SJSA1 (cell line): ENCODE measurements at places on chromosomes 16 and 17. TPM values are rescaled to one million over a fixed set of nuclear protein-coding genes. Genes with fewer than 3 reads are reported as not detected.

CCL7 gene
- total RNA-seq = not detected in 2 replicates

TRAP1 gene
- total RNA-seq = 50.7 and 54.2 TPM in 2 replicates

FA2H gene
- not detected in 2 replicates for total RNA-seq

TTYH2 gene
- total RNA-seq = 0.06 and 0.50 TPM in 2 replicates

CCL1 gene
- not detected in 2 replicates for total RNA-seq

SLC47A2 gene
- total RNA-seq = not detected in 2 replicates

TMEM88 gene
- total RNA-seq = not detected in 2 replicates

GRCh38 chr17:74527081-74527480 is 4.2 kb downstream of the CD300LB start:
- peaks cover 31% of the 10 kb centered on the region for H3K27me3 ChIP-seq
- H3K4me3 ChIP-seq = no peak overlapping the region

- no peaks in the 10 kb centered on the region for H3K4me1 ChIP-seq
- no peak overlapping the region for H3K27ac ChIP-seq
- peaks cover 98% of the 10 kb centered on the region for H3K36me3 ChIP-seq
- no peaks in the 10 kb centered on the region for H3K27me3 ChIP-seq
- H3K4me3 ChIP-seq = no peak overlapping the region
- no peak for DNase-seq
These were observed 18.6 kb downstream of the SETD6 start for GRCh38 chr16:58533751-58534470.

DNA sequence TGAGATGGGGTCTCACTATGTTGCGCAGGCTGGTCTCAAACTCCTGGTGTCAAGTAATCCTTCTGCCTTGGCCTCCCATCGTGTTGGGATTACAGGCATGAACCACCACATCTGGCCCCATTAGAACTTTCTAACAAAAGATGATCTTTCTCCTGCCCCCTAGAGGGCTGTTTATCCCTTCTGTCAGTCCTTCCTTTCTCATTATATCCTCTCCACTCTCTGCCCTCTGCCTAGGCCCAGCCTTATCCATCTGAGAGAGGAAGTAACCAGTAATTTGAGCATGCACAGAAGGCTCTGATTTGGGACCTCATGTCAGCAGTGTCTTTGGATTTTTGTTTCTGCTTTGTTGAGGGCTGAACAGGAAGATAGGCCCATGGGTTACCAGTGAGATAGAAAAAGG is 4.4 kb upstream of the DHX40 start:
- H3K36me3 ChIP-seq = no peaks in the 10 kb centered on the region; the same call in 1 of the 2 replicates
- H3K27me3 ChIP-seq = no peaks in the 10 kb centered on the region
- no peak for DNase-seq
- H3K4me1 ChIP-seq = peaks cover 6% of the 10 kb centered on the region

DNA sequence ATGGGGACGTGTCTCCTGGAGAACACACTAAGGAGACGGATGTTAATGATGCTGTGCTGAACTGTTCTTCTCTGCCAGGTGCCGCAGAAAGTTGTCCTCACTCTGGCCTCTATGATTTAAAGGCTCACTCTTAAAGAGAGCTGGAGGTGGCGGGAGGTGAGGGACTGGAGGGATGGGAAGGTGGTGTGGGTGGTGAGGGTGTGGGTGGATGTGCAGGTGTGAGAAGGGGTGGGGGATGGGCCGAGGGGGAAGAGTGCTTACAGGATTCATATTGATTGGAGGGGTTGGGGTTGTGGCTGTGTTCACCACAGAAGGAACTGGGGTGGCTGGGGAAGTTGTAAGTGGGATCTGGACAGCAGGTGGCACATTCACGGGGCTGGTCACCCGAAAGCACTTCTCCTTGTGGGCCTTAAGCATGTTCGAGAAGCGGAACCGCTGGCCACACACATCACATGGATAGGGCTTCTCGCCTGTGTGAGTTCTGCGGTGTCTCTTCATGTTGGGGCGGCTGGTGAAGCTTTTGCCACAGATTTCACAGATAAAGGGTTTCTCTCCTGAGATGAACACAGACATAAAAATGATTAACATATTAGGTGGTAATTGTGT is 63.6 kb downstream of the ZNF652 start:
- no peaks in the 10 kb centered on the region for H3K4me1 ChIP-seq
- H3K27me3 ChIP-seq = no peaks in the 10 kb centered on the region
- peaks cover 5% of the 10 kb centered on the region for H3K36me3 ChIP-seq
- no peak overlapping the region for H3K4me3 ChIP-seq

- H3K27me3 ChIP-seq = no peaks in the 10 kb centered on the region
- no peak overlapping the region for H3K27ac ChIP-seq
- H3K4me1 ChIP-seq = no peaks in the 10 kb centered on the region
These were observed 27.1 kb downstream of the SLC13A5 start for GRCh38 chr17:6686026-6686425.

GRCh38 chr16:79264237-79265109 is 336.1 kb downstream of the MAF start:
- no peaks in the 10 kb centered on the region for H3K36me3 ChIP-seq
- H3K4me1 ChIP-seq = no peaks in the 10 kb centered on the region
- no peaks in the 10 kb centered on the region for H3K27me3 ChIP-seq
- no peak overlapping the region for H3K4me3 ChIP-seq

DNA sequence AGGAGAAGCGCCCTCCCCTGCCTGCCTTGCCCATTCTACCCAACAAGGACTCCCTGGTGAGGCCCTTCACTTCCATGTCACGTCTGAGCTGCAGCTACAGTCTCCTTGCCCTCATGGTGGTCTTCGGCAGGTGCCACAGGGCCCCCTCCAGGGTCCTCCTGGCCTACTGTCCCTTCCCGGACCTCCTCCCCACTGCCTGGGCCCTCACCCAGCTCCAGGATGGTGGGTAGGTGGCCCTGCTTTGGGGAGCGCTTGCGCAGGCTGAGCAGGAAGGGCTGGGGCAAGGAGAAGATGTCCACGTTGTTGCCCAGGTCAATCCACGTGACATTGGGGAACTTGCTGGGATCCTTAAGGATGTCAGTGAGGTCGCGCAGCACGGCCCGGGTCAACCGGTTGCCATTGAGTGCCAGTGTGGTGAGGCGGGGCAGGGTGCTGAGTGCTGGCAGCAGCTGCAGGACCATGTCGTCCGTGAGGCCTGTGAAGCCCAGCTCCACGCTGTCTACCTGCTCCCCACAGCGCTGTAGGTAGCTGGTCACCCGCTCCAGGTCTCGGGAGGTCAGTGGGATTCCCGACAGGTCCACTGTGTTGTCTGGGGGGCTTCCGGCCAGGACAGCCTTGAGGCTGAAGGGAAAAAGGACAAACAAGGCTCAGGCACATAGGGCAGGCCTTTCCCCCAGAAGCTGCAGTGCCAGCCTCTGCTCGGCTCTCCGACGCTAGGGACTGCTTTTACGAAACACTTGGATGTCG is 28.3 kb downstream of the TRPV2 start:
- H3K27ac ChIP-seq = no peak overlapping the region
- no peak overlapping the region for H3K4me3 ChIP-seq
- no peak for DNase-seq
- no peaks in the 10 kb centered on the region for H3K27me3 ChIP-seq
- H3K36me3 ChIP-seq = peaks cover 93% of the 10 kb centered on the region
- H3K4me1 ChIP-seq = peaks cover 45% of the 10 kb centered on the region

- no peaks in the 10 kb centered on the region for H3K4me1 ChIP-seq
- peaks cover 14% of the 10 kb centered on the region; the same call in 1 of the 2 replicates for H3K27me3 ChIP-seq
- H3K4me3 ChIP-seq = no peak overlapping the region
- DNase-seq = no peak
- no peaks in the 10 kb centered on the region for H3K36me3 ChIP-seq
These were observed 21.5 kb downstream of the SMTNL2 start for GRCh38 chr17:4605826-4606225.

DNA sequence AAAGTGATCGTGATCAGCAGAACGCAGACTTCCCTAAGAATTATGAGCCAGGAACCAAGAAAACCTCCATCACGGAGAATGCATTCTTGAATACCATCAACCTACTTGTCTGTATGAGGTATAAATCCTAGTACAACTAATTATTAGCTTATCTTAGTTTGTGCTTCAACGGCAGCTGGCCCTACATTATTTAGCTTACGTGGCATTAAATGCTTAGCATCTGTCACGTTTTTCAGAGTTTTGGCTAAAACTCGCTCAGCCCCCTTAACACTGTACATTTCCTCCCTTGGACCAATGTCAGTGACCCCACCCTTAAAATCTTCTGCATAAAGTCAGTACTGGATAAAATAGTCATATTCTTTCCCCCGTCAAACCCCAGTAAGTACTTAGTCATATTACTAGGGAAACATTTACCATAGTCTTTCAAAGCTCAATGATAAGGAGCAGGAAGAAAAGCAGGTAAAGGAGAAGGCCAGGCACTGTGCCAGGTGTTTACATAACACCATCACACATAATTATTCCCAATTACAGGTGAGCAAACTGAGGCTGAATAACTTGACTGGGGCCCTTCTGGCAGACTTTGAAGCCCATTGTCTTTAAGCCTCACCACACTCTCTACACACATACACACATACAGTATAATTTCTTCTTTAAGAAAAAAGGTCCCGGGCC is 16.6 kb upstream of the TXNDC11 start:
- H3K36me3 ChIP-seq = peaks cover 94% of the 10 kb centered on the region
- no peak for DNase-seq
- no peak overlapping the region for H3K27ac ChIP-seq
- no peak overlapping the region for H3K4me3 ChIP-seq
- H3K4me1 ChIP-seq = peaks cover 10% of the 10 kb centered on the region

DNA sequence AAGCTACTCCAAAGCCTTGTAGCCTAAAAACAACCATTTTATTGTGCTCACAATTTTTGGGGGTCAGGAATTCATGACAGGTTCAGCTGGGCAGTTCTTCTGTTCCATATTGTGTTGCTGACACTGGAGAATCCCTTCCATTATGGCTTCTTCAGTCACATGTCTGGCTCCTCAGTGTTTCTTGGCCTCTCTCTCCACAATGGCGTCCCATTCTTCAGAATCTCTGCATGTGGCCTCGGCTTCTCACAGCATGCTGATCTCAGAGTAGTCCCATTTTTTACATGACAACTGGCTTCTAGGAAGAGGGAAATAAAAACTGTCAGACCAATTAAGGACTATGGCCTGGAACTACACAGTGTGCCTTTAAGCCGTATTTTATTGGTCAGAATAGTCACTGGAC is 49.7 kb downstream of the NF1 start:
- no peak overlapping the region for H3K27ac ChIP-seq
- no peaks in the 10 kb centered on the region; the same call in 1 of the 2 replicates for H3K4me1 ChIP-seq
- no peaks in the 10 kb centered on the region for H3K27me3 ChIP-seq
- H3K36me3 ChIP-seq = peaks cover 19% of the 10 kb centered on the region
- H3K4me3 ChIP-seq = no peak overlapping the region

DNA sequence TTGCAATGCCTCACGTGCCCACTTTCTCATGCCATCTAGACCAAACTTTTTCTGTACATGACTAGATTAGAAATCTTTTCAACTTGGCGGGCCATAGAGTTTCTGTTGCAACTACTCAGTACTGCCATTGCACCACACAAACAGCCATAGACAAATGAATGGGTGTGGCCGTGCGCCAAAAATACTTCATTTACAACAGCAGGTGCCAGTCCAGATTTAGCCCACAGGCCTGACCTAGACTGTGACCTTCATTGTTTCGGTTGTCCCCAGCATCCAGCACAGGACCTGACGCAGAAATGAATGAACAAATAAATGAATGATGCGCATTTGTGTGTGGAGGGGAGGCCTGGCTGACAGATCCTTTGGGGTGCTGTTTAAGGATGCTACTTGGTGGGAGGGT is 14.3 kb upstream of the PDK2 start:
- H3K36me3 ChIP-seq = peaks cover 85% of the 10 kb centered on the region
- H3K27ac ChIP-seq = no peak overlapping the region
- no peak for DNase-seq

GRCh38 chr17:27603880-27604794 is 26.9 kb upstream of the LGALS9 start:
- H3K27ac ChIP-seq = no peak overlapping the region
- H3K36me3 ChIP-seq = peaks cover 22% of the 10 kb centered on the region
- no peak for DNase-seq
- no peak overlapping the region for H3K4me3 ChIP-seq

GRCh38 chr16:10608687-10609401 is 28.4 kb upstream of the EMP2 start:
- H3K4me1 ChIP-seq = no peaks in the 10 kb centered on the region; the same call in 1 of the 2 replicates
- no peak for DNase-seq
- no peaks in the 10 kb centered on the region for H3K36me3 ChIP-seq
- no peaks in the 10 kb centered on the region for H3K27me3 ChIP-seq
- H3K4me3 ChIP-seq = no peak overlapping the region

- peaks cover 24% of the 10 kb centered on the region for H3K4me1 ChIP-seq
- H3K27ac ChIP-seq = no peak overlapping the region
- no peaks in the 10 kb centered on the region for H3K36me3 ChIP-seq
- DNase-seq = no peak
These were observed 60.1 kb upstream of the MRTFB start for GRCh38 chr16:14011001-14011400.

DNA sequence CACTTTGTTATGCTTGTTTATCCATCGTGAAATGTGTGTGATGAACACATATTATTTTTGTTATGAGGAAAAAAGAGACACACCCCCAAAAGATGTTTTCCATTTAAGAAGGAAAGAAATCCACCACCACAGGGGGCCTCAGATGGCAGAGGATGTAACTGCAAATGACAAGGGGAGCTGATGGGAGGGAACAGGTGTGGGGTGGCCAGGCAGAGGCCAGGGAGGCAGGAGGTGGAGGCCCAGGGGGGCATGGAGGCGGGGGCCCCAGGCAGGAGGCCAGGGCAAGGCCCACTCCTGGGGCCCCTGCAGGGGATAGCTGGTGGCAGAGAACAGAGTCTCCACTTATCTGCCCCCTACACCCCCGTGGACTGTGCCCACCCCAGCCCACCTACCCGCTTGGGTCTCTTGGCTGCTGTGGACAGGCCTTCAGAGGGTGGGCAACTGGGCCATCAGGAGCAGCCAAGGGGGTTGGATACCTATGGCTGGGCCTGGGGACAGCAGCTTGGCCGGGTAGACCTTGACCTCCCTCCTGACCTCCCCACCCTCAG is 28.0 kb downstream of the PPL start:
- DNase-seq = no peak
- H3K27ac ChIP-seq = no peak overlapping the region
- no peak overlapping the region for H3K4me3 ChIP-seq
- no peaks in the 10 kb centered on the region for H3K36me3 ChIP-seq
- H3K27me3 ChIP-seq = no peaks in the 10 kb centered on the region
- H3K4me1 ChIP-seq = no peaks in the 10 kb centered on the region

DNA sequence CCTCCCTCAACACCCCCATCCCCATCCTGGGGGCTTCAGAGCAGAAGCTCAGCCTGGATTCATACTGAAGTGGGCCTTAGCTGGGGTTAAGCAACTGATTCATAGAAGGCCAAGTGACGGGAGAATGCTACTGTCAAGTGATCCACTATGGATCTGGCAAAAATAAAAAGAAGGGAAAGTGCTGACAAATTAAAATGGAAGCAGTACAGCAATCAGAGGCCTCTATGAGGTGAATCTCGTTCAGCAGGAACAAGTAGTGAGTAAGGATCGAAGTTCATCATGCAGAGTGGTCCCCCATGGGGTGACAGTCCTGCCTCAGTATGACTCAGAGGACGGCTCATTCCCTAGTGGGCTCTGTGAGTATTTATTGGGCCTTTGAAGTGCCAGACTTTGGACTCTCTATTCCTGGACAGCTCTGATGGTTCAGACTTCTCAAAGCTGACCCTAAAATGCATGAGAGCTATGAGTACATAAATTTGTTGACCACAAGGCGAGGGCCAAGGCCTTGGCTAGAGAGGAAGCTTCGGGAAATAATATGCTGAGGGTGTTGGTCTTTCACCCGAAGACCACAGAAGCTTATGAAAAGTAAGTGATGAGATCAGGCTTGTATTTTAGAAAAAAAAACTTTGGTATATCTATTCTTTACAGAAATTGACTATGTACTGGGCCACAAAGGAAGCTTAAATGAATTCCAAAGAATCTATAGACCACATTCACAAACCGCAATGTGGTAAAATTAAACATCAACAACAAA is 5.3 kb upstream of the NSMCE1 start:
- no peak for DNase-seq
- H3K27me3 ChIP-seq = no peaks in the 10 kb centered on the region
- peaks cover 7% of the 10 kb centered on the region for H3K4me1 ChIP-seq
- no peak overlapping the region for H3K4me3 ChIP-seq
- no peaks in the 10 kb centered on the region for H3K36me3 ChIP-seq

GRCh38 chr16:29813644-29814562 is 1.9 kb downstream of the PRRT2 start:
- DNase-seq = no peak
- no peaks in the 10 kb centered on the region for H3K27me3 ChIP-seq
- H3K4me3 ChIP-seq = no peak overlapping the region
